ENCODE measurements at places on chromosomes 4 and X. TPM values are rescaled to one million over a fixed set of nuclear protein-coding genes. Genes with fewer than 3 reads are reported as not detected.

DNA sequence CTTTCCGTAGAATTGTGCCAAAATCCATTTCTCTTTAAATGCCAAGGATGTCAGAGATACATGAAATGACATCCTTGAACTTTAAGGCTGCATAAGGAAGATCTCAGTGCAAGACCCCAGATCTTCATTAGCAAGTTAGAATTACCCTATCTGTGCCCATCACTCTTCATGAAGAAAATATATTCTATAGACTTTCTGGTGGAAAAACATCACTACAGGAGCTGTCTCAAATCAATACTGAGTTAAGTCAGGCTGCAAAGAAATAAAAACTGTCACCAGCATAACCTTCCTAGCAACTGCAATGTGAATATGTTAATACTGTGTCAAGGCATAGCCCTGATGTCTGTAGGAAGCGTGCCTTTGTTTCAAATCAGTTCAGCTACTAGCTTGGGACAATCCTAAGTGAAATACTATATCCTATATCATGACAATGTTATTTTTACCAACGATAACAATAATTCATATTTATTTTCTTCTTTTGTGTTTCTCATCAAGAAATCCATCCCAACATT, 173.3 kb downstream of the TBCK start:
- no peak for DNase-seq

GRCh38 chr4:84110040-84110439, 389.1 kb downstream of the NKX6-1 start:
- no peak for DNase-seq

DNA sequence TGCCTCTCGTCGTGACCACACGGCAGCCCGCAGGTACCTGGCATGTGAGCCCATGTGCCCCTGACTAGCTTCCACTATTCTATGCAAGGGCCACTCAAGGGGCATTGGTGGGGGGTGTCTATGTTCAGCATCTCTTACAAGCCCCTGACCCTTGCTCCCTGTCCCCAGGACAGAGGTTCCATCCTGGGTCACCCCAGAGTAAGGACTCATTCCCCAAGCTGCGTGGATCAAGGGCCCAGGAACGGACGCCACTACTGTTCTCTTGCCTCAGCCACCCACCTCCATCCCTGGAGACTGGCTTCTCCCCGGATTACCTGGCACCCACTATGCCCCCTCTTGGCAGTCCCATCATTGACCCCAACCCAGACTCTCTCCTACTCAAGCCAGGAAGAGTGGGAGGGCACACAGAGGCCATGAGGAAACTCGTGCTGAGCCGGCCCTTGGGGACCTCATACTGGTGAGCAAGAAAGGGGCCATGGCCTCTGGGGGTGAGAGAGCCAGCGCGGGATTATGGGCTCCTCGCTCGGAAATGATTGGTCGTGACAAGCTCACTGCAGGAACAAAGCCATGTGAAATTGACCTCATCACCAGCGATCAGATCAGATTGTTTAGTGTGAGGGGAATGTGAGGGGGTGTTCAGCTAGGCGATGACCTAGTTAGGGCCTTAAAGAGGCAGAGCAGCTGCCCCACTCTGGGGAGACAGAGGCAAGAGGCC, 50.1 kb upstream of the PJA1 start:
- DNase-seq = no peak

- DNase-seq = no peak
Measured at GRCh38 chr4:32551943-32552342, 1831.8 kb downstream of the PCDH7 start.

- DNase-seq = no peak
Measured at GRCh38 chr4:2862528-2862927, 18.9 kb downstream of the ADD1 start.

- no peak for DNase-seq
Measured at GRCh38 chr4:16794816-16795445, 103.5 kb downstream of the LDB2 start.

- no peak for DNase-seq
Measured at GRCh38 chrX:131894995-131895394, 128.1 kb upstream of the STK26 start.

GRCh38 chr4:101115887-101116286, 231.4 kb downstream of the PPP3CA start:
- DNase-seq = no peak

DNA sequence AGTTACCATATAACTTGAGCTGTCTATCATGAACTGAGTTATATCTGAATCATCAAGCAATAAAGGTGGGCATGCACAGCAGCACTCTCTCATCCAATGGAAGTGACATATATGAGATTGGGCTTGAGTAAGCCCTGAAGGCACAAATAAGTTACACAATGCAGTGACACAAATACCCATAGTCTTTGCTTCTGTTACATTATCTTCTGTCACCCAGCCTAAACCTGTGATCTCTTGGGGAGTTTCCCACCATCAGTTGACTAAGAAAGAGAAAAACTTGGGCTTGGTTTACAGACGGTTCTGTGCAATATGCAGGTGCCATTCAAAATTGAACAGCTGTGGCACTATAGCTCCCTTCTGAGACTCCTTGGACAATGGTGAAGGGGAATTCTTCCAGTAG, 138.8 kb upstream of the IL15 start:
- no peak for DNase-seq

DNA sequence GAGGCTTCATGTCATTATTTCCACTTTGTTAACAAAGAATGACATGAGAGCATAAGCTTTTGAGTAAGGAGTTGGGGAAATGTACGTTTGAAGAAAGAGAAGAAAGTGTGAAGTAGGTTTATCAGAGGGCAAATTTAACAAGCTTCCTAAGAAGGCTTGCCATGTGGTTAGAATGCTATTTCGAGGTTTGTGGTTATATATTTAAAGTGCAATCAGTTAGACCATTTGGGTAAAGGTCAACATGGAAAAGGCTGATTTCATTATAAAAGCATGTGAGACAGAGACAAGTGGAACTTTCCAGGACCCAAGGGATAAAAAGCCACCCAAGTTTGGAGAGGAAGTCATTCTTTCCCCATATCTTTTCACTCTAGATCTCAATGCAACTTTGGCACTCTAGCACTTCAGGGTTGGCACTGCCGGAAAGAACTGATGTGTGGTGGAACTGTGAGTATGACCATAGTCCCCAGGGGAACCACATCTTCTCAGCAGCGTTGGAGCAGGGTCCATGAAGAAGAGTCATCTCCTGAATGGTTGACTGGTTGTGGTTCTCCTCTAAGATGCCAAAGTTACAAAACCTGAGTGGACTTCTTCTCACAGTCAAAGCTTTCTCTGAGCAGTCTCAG, 529.9 kb downstream of the MID1IP1 start:
- no peak for DNase-seq

DNA sequence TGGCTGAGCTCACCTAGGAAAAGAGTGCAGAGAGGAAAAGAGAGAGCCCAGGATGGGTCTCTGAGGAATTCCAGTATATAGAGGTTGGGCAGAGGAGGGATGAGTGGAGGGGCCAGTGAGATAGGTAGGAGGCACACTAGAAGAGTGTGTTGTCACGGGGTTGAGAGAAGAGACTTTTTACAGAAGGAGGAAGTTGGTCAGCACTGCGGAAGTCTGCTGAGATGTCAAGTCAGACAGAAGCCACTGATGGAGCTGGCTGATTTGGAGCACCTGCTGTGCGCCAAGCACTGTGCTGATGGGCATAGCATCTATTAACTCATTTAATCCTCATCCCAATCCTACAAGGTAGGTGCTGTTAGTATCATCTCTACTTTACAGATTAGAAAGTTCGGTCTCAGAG, 60.4 kb downstream of the EFNB1 start:
- no peak for DNase-seq

- DNase-seq = no peak
Measured at GRCh38 chr4:99447079-99447478, 11.9 kb upstream of the ADH7 start.

DNA sequence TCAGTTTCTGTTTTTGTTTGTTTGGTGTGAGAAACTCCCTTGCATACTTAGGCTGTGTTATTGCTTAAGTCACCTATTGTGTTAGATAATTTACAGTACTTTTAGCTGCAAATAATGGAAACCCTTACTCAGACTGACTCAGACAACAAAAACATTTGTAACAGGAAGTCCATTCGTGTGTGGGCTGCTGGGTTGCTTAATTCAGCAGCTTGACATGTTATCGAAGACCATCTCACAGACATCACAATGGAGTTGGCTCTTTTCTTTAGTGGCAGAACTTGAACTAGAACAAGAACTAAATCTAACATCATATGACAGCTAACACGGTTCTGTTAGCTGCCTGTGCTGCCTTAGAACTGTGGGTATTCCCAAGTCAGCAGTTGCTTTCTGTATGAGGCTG, 9.9 kb upstream of the GABRE start:
- no peak for DNase-seq

GRCh38 chr4:166293556-166293955, 420.5 kb downstream of the TLL1 start:
- no peak for DNase-seq

GRCh38 chr4:83315341-83315870, 19.2 kb downstream of the HPSE start:
- DNase-seq = no peak

GRCh38 chr4:74768857-74769525, 25.3 kb downstream of the BTC start:
- no peak for DNase-seq

DNA sequence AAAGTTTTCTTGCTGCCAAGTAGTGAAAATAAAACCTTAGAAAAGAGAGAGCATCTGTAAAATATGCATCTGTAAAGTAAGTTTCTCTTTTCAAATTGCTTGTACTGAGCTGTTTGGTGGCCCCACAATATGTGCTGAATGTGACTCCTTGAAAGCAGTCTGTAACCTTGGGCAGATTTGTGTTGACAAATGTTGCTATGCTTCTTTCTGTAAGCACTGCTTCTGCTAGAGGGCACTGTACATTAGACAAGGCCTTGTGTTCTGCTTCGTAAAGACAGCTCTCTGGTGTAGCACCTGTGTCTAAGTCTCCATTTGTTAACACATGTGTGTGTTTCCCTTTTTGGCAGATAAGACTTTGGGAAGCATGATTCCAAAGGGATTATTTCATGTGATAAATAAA, 56.6 kb upstream of the NRK start:
- DNase-seq = no peak

- no peak for DNase-seq
Measured at GRCh38 chr4:36152735-36153134, 91.6 kb downstream of the ARAP2 start.

GRCh38 chrX:73916489-73916888, 353.5 kb downstream of the CHIC1 start:
- DNase-seq = no peak

- DNase-seq = no peak
Measured at GRCh38 chrX:148865277-148866210, 365.1 kb downstream of the AFF2 start.

DNA sequence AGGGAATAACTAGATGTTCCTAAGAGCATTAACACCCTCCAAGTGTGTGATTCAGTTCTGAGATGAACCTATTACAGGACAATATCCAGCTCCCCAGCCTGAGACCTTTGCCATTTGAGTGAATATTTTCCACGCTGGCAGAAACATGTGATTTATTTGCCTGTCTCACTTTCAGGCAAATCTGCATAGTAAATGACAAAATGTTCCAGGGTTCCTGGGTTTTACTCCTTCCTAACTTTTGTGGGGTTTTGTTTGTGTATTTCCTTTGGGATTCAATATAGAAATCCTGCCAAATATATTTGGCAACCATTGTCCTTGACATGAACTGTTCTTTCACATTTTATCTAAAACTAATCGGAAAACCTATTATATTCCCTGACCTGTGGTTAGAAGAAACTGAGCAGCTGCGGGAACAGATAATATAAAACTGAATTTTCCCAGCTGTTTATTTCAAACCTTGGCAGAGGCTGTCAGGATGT, 12.5 kb downstream of the F8 start:
- no peak for DNase-seq

GRCh38 chrX:49838374-49838773, 9.3 kb downstream of the PAGE4 start:
- DNase-seq = no peak

GRCh38 chr4:136342666-136343065, 1189.6 kb downstream of the PCDH18 start:
- no peak for DNase-seq

GRCh38 chr4:110411574-110412011, 64.4 kb upstream of the ENPEP start:
- DNase-seq = no peak

- no peak for DNase-seq
Measured at GRCh38 chr4:6917461-6918271, 8.0 kb downstream of the TBC1D14 start.

DNA sequence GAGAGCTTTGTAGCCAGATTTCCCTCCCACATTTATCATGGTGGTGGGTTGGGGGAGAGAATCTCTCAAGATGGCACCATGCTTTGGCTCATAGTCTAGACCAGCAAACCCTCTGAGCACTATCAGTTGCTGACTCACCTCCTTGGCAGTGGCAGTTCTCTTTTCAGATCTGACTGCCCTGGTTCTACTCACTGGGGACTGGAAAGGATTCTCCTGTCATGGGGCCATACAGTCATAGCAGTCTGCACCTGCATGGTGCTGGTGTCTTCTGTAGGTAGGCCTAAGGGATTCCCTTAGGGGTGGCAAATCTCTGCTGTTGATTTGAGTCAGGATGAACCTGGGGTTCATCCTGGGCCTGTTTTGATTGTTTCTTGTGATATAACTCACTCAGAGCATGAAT, 2.6 kb downstream of the TEX13B start:
- DNase-seq = no peak

- DNase-seq = no peak
Measured at GRCh38 chr4:78766650-78767049, 9.5 kb upstream of the BMP2K start.

GRCh38 chr4:81505004-81505598, 33.4 kb upstream of the RASGEF1B start:
- no peak for DNase-seq

DNA sequence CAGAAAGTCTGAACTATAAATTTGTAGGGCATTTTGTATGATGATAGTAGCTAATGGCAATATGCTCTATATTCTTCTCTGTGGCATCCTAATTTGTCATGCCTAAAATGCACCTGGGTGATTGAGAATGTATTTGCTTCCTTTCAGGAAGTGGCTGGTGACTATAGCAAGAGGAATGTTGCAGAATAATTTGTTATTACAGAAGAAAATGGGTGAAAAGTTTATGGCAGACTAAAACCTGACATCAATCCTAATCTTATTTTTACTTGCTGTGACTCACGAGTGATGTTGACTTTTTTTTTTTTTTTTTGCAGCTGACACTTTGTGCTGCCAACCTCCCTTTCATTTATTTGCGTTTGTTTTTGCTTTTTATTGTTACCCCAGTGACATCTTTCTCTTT, 141.1 kb downstream of the MSL3 start:
- DNase-seq = no peak

DNA sequence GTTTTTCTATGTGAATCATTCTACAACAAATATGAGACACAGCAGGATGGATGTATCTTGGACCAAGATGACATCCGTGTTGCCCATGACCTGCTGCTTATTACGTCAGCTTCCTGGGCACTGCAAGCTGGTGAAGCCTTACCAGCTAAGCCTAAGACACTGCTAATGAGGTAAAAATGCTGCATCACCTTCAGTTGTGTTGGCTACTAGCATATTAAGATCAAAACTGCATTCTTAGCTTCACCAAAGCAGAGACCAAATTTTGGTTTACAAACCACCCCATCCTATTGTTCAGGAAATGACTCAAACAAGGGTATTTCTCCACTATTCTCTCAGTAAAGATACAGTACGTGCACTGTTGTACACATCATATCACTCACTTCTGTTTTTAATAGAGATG, 50.3 kb downstream of the MAML3 start:
- no peak for DNase-seq

The DGKK gene
- 9.7 TPM for polyA plus RNA-seq

The CT55 gene
- polyA plus RNA-seq = 0.20 TPM

The SASH3 gene
- 2.0 TPM for polyA plus RNA-seq

The P2RY10 gene
- 0.38 TPM for polyA plus RNA-seq

The ZAR1 gene
- polyA plus RNA-seq = not detected

The LNX1 gene
- polyA plus RNA-seq = 17.0 TPM

The NDP gene
- polyA plus RNA-seq = 2.3 TPM

The ABLIM2 gene
- polyA plus RNA-seq = 6.5 TPM

The COL4A6 gene
- 15.6 TPM for polyA plus RNA-seq

The RENBP gene
- 13.9 TPM for polyA plus RNA-seq

All from right renal cortex interstitium (tissue), 3 donors.